ENCODE measurements at places on chromosomes 13 and 19.

- DNase-seq: no peak
These were observed 1.5 kb downstream of the RNF225 start for GRCh38 chr19:58396691-58397532.

- DNase-seq: peak; percentile 61
These were observed at the start of gene ZNF730 for GRCh38 chr19:23116802-23117571. Gene ZNF730 (plus strand): TSS chr19:23117025. CDS start chr19:23117174, 149 bp downstream.

DNA sequence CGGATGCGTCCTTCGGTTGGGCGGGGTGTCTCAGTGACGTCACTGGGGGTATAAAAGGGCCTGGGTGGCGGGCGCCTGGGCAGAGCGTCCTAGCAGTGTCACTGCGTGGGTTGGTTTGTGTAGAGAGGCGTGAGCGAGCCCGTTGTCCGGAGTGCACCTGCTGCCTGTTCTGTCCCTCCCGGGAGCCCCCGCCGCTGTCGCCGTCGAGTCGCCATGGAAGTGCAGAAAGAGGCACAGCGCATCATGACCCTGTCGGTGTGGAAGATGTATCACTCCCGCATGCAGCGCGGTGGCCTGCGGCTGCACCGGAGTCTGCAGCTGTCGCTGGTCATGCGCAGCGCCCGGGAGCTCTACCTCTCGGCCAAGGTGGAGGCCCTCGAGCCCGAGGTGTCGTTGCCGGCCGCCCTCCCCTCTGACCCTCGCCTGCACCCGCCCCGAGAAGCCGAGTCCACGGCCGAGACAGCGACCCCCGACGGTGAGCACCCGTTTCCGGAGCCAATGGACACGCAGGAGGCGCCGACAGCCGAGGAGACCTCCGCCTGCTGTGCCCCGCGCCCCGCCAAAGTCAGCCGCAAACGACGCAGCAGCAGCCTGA is 2.9 kb downstream of the IER2 start:
- no peak for DNase-seq

- DNase-seq: no peak
These were observed 245.3 kb downstream of the PCCA start for GRCh38 chr13:100334214-100334613.

Data from NCI-H345 (cell line).